ENCODE measurements at places on chromosomes 16 and 17.
A peak's percentile ranks its signal among the peaks of the same experiment; 100 is the strongest.

- DNase-seq: no peak
Observed at GRCh38 chr17:57152967-57153528, 68.0 kb downstream of the AKAP1 start.

DNA sequence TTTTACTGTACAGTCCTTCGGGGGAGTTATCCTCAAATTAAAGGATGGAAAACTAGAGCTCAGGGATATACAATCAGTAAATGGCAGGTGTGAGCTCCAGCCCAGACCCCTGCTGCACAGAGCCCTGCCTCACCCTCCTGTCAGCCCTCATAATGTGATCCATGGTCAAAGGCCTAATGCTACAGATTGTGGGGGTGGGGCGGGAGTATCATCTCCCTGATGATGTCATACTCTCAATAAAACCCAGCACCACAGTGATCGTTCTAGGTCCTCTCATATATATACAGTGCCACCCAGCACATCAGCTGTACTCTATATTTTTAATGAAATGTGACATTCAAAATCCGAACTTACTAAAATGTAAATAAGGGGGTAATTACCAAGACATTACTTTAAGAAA is 61.5 kb downstream of the SLC39A11 start:
- DNase-seq: no peak

- DNase-seq: peak; percentile 57
Observed at GRCh38 chr16:31134091-31134571, 1.4 kb downstream of the PRSS8 start.

GRCh38 chr17:78412403-78412802 is 34.0 kb downstream of the PGS1 start:
- DNase-seq: no peak

All from astrocyte of the hippocampus (primary cell).